HepG2 (cell line): ENCODE measurements at places on chromosomes 7 and 10.

- DNase-seq, result no peak
Observed at GRCh38 chr7:3879355-3880075, 578.5 kb downstream of the SDK1 start.

DNA sequence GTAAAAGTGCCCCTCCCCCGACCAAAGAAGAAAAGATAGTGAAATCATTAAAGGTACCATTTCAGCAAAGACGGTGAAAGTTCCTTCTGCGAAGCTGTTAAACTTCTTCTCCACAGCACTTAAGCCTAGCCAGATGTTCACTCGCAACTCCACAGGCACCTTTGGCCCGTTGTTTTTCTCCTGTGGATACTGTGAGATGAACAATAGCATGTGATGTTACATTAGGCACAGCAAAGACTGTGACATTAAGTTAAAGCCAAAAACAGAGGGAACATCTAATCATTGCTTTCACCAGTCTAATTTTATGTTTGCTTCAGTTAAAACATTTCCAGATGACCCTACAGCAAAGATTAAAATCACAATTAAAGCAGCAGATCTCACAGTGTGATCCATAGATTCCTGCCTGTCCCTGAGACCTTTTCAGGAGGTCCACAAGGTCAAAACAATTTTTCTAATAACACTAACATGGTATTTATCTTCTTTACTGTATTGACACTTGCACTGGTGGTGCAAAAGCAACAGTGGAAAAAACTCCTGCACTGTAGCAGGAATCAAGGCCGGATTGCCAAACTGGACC lies 112.5 kb downstream of the MYOF start:
- DNase-seq, result no peak

DNA sequence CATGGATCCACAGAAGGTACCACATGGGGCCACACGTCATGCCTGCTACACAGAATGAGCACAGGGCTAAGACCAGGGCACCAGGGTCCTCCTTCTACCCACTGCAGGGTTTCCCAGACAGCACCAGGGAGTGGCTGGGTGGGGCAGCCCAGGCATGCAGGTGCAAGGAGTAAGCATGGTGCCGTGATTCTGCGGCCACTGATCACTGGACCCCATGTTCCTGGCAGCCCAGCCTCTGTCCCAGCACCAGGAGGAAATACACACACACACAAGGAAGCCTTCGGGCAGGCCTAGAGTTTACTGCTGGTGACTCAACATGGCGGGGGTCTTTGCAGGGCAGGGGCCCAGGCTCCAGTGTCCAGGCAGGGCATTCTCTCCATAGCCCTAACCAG lies 13.9 kb downstream of the ATP6V1F start:
- no peak for DNase-seq

DNA sequence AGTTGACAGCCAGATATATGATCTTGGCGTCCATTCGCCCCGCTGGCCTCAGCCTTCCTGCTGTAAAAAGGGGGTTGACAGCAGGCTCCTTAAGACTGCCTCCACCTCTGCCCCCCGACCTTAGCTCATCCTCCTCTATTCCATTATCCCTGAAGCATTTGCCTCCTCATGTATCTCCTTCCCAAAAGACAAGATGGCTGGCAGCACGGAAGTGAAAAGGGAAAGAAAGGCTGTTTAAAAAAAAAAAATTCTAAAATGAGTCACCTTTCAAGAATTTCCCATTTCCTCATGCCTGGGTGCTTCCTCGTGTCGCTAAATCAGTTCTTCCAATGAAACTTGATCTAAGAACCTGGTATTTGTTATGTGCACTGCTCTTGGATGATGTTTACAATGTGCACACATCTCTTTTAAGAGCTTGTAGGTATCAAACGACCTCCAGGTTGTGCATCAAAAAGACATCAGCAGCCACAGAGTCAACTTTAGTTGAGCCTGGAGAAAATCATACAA lies 1.7 kb downstream of the SCRN1 start:
- peak; percentile 92 for DNase-seq

DNA sequence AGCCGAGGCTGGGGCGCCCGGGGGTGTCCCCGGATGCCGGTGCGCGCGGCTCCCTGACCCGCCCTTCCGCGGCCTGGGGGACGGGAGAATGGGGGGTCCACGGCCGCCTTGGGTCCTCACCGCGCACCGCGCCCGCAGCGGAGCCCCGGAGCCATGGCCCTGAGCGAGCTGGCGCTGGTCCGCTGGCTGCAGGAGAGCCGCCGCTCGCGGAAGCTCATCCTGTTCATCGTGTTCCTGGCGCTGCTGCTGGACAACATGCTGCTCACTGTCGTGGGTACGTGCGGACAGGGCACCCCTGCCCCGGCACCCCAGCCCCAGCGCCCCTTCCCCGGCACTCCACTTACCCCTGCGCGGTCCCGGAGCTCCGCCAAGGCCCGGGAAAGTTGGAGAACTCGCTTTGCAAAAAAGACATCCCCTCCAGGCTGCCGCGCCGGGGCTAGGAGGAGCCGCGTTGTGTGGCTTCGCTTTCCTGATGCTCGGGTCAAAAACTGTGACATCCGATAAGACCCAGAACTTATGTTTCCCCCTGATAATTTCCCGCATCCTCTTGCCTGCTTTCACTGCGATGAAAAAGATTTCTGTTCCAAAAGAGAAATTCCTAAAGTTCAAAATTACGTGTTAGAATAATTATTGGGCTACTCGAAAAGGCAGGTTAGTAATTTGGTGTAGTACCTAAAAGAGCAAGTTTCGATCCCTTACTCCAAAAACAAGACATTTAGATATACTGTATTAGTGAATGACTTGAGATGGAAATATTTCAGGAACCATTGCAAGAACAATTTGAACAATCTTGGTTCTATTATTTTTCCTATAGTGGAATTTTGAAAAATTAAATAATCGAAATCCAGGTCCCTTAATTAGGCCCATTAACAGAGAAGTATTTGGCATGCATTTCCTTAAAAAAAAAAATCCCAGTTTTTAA lies 888 bp downstream of the SLC18A2 start:
- DNase-seq, result no peak

DNA sequence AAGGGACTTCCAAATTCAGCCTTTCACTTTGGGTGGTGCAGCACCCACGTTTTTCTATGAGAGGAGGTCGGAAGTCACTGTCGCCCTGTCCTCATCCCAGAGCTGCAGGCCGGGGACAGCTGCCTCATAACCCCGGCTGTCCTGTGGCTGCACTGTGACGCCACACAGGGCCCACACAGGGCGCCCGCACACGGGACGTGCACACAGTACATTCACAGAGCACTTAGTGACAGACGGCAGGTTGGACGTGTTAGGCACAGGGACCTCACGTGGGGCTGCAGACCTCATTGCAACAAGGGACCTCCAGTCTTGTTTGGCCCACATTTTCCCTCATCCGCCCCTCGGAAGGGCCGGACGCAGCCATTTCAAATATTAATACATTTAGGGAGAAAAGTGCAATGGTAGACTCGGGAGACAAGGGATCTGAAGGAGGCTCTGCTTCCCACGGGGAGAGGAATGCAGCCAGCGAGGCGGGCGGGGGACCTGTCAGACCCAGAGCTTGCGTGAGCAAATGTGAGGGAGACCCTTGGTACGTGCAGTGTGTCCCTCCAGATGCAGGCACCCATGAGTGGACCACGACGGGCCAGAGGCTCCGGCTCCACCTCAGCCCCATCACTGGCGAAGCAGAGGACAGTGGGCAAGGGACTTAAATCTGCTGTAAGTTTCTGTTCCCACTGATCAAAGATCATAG lies 86.7 kb downstream of the VOPP1 start:
- no peak for DNase-seq

DNA sequence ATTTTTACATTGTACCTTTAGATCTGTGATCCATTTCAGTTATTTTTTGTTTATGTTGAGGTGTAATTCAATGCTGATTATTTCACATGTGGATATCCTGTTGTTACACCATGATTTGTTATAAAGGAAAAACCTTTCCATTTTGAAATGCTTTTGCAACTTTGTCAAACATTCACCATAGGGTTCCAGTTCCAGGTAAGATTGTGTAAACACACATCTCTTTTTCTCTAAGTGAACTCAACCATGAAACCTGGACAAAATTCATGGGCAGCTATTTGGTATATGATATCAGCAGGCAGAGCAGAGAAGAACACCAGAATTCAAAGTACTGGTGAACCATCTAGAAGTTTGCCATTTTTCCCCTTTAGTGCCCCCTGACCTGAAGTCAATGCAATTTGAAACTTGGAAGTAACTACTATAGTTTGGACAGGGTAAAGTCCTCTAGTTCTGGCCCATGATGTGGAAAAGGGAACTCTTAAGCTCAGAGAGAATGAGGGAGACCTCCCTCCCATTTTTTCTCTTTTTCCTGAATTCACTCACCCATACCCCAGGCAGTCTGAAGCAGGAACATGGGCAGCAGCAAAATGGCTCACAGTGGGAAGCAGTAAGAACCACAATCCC lies 446.1 kb downstream of the ATRNL1 start:
- no peak for DNase-seq

GRCh38 chr7:32062150-32062549 lies 8.1 kb downstream of the PDE1C start:
- DNase-seq, result peak; percentile 16

GRCh38 chr10:21368022-21368582 lies 157.4 kb downstream of the SKIDA1 start:
- no peak for DNase-seq
